ENCODE measurements at places on chromosomes 4 and X.

GRCh38 chrX:38205039-38205438, 15.6 kb downstream of the SRPX start:
- peak; percentile 71 for DNase-seq

DNA sequence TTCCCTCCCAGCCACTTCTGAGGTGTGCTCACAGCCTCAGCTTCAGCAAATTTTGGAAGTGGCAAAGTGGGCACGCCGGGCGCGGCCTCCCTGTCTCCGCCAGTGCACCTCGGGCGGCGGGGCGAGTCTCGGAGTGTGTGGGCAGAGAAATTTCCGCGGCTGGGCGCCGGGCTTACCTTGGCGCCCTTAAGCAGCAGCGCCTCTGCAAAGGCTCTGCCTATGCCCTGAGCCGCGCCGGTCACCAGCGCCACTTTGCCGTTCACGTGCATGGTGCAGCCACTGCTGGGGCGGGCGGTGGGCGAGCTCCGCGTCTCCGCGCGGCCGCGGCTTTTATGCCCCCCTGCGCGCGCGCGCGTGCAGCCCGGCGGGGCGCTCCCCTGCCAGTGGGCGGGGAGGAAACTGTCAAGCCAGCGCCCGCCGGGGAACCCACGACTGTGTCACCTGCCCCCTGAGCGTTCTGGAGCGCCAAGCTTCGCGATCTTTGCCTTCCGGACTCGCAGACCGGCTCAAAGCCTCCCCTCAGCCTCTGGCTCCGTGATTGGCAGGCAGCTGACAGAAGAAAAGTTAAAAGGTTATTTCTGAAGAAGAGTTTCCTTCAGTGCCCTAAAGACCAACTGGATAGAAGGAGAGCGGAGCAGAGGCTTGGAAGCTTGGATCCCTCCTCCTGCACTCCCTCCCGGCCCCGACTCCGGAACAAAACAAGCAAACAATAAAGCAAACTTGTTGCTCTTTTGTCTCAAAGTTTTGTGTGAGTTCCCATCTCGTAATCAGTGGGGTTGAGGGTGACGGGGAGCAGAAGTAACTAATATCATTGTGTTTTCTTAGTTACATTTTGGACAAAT, at the start of gene HPGD:
Gene HPGD, minus strand, starts transcription at position 306 of the 842 bp plus-strand sequence. Its CDS starts 37 bp downstream, at position 269.
- DNase-seq: peak; percentile 57

DNA sequence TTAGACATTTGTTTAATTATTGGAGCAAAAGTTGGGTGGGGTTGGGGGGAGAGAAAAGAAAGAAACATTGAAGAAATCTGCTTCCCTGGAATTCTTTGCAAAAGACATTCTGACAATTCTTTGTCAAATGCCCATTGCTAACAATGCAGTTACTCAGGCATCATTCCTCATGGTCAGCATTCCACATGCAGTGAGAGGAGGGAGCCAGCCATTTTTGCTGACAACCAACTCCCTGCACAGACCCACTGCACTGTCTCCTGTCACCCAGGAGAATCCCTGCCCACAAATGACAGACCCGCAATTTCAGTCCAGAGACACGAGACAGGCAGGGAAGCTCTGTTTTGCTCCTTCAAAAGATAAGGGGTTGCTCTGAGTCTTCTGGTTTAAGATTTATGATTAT, 985.1 kb upstream of the SLIT2 start:
- no peak for DNase-seq

DNA sequence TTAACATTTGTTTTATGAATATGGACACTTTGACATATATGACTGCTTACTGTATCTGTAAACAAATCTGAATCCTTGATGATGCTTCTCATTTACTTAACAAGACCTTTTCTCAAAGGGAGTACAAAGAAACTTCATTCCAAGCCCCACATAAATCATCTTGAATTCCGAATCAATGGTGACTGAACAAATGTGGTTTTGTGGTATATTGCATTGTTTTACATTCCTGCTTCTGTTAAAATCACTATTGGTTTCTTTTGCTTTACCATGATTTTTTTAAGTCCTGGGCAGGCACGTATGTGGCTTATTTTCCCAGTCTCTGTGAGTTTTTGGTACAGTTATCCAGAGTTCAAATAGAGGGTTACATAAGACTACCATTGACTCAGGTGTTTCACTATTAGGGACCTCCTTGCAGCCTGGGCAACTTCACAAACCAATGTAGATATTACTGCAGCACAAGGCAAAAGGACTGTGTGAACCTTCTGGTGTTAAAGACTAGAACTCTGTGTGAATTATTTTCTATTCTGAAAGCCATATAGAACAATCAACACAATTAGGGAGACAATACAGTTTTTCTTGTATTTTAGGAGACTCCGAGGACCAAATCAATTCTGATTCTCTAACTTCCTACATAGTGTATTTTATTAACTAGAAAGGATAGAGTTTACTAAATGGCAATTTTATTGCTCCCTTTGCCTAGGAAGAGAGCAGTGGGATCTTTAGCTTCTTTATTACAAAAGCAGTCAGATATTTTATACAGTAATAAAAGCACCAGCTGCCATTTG, 196.4 kb downstream of the GALNTL6 start:
- DNase-seq: peak; percentile 41

GRCh38 chrX:31543634-31544033, 471.8 kb upstream of the FTHL17 start:
- no peak for DNase-seq

- DNase-seq: no peak
Measured at GRCh38 chr4:89204624-89205023, 93.3 kb downstream of the TIGD2 start.

- peak; percentile 36 for DNase-seq
Measured at GRCh38 chr4:30380404-30380998, 339.7 kb upstream of the PCDH7 start.

DNA sequence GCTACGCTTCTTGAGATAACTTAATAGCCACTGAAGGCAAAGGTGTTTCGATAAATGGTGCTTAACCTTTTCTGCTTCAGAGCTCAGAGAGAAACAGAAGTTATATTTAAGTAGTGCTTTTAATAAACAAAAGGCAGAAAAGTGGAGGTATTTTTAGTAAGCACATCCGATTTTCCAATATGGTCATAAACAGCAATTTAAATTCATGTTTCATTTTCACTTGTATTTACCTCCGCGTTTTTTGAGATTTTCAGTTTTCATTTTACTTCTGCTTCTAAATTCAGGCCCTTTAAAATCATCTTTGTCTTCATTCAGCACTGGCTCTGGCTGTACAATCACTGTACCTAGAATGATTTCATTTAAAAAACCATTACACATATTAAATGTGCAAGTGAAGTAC, 92.4 kb downstream of the ATRX start:
- no peak for DNase-seq

GRCh38 chrX:41472231-41472815, 25.2 kb downstream of the NYX start:
- DNase-seq: no peak

- DNase-seq: no peak
Measured at GRCh38 chrX:69117876-69118526, 47.3 kb downstream of the PJA1 start.

- DNase-seq: peak; percentile 3
Measured at GRCh38 chrX:24732766-24733500, 39.2 kb downstream of the POLA1 start.
